ENCODE measurements at places on chromosomes 16 and 17.

DNA sequence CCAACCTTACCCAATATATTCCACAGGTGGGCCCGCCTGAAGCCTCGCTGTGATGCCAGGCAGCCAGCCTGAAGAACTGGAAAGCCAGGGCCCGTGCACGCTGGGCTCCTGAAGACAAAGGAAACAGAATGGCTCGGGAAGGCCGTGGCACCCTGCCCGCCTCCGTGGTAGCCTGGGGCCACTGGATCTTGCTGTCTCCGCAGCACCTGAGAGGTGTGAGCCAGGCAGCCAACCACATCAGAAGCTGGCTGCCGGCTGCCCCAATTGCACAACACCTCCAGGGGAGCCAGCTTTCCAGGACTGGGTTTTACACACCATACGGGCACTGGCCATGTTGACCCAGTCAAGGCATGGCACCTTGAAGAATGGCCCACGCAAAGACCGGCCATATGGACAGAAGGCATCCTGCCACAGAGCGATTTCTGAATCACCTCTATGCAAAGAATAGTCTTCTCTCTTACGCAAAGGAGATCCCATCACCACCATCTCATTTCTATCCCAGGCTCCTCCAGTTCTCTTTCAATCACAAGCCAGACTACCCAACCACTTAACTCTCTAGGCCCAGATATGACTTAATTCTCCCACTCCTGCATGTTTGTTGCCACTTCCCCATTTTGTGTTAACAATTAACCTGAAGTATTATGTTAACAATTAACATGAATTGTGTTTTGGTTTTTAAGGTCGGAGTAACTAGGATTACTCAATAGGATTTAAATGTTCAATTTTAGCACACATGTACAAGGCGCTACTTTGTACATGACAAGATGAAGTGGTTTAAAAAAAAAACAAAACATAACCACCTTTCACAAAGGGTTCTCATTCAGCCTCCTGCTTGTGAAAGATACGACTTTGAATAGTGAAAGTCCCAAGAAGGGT is 32.1 kb downstream of the ZFHX3 start:
- DNase-seq: no peak

DNA sequence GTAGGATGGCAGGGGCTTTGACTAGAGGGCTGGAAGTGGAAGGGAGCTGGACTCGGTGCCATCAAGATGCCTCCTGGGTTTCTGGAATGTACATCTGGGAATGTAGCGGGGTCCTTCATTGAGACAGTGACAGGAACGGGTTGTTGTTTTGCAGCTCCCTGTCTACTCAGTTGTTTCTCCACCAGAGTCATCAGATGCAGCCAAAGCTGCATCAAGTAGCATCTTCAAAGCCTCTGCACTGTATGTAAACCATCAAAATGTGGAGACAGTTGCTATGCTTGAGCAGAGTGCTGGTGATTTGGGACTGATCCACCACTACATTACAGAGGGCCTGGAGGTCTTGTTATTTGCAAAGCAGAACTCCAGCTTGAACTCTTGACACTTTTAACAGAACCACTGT is 25.1 kb upstream of the MEAK7 start:
- DNase-seq: no peak

- no peak for DNase-seq
Measured at GRCh38 chr16:54926166-54926838, 4.4 kb upstream of the IRX5 start.

GRCh38 chr17:60598001-60598736 is 1.8 kb upstream of the PPM1D start:
- no peak for DNase-seq

GRCh38 chr17:29383686-29384085 is 6.5 kb upstream of the TAOK1 start:
- no peak for DNase-seq

DNA sequence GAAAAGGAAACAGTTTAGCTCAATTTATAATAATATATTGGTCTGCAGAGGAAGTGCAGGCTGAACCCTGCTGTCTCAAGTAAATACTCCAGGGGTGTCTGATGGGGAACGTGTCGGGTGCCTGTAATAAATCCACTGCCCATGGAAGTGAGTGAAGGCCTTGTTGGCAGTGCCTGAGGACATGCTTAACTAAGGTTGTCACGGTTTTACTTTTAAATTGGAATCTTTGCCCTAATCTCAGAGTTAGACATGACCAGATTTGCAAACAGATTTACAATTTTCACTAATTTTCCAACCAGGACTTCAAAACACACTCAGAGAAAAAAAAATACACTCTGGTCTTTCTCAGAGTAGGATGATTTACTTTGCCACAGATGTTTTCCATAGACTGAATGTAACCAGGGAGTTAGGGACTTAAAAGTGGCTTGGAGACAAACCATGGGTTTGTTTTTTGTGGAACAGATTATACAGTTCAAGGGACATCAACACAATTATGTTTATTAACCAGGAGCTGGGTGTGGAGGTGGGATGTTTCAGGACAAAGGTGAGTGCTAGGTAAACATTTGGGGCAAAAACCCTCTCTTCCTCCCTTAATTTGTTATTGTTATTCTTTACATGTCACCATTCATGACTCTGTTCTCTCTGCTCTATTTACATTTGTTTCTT is 144.5 kb downstream of the FTO start:
- DNase-seq: no peak

DNA sequence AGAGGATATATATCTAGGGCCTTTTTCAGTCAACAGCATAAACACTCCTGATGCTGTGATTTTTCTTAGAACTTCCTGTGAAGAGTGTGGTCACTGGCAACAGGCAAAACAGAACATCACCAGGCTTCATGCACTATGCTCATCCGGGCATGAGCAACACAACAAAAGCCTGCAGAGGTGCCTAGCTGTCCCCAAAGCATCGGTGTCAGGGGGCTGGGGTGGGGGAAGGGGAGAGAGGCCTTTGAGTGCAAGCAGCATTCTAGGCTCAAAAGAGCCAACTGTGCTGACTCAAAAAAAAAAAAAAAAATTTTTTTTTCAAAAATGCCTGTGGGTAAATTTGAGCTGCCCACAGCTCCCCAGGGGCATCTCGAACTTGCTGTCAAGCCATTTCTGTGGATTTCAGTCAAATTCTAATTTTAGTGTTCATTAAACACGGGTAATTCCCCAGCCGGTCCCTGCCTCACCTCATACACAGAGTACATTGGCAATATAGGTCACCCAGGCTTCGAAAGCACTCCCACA is 194.6 kb upstream of the DYNLRB2 start:
- DNase-seq: no peak

DNA sequence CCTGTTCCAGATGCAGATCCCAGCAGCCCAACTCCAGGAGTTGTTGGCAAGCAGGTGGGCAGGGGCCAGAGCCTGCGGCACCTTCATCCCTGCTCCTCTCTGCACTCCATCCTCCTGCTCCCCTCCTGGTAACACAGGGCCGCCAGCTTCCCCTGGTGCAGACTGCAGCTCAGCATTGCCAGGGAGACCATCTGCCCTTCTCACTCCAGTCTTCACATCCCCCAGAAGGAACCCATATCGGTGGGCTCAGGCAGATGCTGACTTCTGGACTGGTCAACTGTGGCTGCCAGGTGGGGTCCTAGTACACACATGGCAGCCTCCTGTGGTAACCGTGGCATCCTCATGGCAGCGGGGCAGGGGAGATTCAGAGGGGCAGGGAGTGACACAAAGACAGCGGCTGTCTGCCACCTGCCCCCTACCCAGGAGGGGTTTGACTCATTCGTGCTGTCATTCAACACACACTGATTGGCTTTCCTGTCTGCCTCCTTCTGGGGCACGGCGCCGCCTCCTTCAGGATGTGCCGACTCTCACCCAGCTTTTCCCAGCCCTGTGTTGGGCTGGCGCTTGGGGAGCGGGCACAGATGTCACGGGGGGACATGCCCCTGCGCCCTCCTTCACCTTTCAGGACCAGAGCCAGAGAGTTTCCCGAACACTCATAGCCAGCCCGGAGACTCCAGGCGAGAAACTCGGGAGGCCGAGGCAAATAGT is 120.9 kb downstream of the CMIP start:
- DNase-seq: no peak

- DNase-seq: peak; percentile 29
Measured at GRCh38 chr16:48613061-48613957, 3.3 kb upstream of the N4BP1 start.

- no peak for DNase-seq
Measured at GRCh38 chr16:55039931-55040330, 109.3 kb downstream of the IRX5 start.

GRCh38 chr17:31869031-31869430 is 10.0 kb upstream of the COPRS start:
- DNase-seq: no peak

DNA sequence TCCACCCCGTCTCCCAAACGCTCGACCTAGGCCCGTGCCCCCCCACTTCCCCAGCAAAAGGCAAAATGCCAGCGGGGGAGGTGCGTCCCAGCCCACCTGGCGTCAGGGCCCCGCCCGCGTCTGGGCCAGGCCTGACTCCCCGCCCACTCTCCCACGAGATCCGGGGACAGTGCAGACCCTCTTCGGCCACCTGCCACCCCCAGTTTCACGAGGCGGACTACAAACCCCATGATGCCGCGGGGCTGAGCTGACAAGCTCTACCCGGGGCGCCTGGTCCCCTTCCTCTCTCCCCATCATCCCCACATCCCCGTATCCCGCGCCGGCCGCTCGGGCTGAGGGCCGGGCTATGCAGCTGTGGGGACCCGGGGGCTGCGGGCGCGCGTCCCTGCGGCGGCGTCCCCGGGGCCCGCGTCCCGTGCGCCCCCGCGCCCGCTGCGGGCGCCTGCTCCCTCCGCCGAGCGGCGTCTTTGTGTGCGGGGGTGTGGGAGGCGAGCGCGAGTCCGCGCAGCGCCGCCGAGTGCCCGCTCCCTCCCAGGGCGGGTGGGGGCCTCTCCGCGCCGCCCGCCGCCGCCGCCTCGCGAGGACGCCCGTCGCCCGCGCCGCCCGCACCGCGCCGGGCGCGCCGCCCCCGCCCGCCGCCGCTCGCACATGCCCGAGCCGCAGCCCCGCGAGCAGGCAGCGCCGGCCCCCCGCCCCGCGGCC is at the start of gene ANKRD13B:
ANKRD13B (plus strand) TSS at position 283 of the 702 bp plus-strand sequence. CDS start 490 bp downstream, outside the sequence.
- DNase-seq: no peak

- no peak for DNase-seq
Measured at GRCh38 chr16:27020031-27020430, 46.7 kb upstream of the C16orf82 start.

GRCh38 chr16:4752351-4753100 is 14.4 kb downstream of the ZNF500 start:
- DNase-seq: no peak

GRCh38 chr17:28718333-28719020 is 809 bp upstream of the RAB34 start:
- DNase-seq: no peak

DNA sequence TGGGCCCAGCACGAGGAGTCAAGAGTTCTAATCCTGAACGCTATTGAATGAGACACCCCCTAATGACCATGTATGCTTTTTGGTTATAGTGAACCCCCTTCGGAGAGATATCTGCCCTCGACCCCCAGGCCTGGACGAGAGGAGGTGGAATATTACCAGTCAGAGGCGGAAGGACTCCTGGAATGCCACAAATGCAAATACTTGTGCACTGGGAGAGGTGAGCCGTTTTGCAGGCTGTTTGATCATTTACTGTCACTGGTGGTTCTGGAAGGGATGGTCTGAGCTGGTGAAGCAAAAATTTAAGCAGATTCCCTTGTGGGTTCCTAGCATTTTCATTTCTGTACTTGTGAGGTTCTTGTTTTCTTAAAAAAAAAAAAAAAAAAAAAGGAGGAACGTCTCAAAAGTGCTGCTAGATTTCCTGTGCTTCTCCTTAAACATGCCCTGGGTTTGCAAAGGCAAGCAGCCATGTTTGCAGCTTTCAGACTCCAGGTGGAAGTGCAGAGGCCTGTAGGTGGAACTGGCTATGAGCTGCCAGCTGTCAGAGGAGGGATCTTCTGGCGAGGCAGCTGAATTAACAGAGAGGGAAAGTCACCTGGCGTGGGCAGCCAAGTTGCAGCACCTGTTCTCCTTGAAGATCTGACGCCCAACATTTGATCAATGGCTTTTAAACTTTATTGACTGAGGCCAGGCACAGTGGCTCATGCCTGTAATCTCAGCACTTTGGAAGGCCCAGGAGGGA is 3.5 kb downstream of the MARVELD3 start:
- DNase-seq: no peak

DNA sequence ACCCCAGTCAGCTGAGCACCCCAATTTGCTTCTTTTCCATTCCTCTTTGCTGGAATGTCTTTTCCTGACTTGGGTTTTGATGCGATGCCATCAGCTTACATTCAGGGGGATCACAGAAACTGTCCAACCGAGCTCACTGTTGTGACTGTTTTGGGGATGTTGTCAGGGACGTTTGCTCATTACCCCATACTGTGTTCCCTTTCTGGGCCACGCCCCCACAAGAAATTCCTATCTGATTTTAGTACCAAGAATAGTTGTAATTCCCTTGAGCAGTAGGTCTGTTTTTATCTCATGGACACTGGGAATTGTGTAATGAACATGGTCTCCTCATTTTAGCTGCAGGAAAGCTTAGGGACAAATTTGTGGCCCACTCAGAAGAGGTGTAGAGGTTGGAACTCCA is 2.6 kb upstream of the NTN1 start:
- no peak for DNase-seq

GRCh38 chr16:49620158-49620868 is 235.6 kb downstream of the ZNF423 start:
- DNase-seq: no peak

GRCh38 chr16:15434425-15435215 is at the start of gene BMERB1:
BMERB1 (plus strand) TSS chr16:15434588; CDS start chr16:15434654, 66 bp downstream.
- peak; percentile 25 for DNase-seq

DNA sequence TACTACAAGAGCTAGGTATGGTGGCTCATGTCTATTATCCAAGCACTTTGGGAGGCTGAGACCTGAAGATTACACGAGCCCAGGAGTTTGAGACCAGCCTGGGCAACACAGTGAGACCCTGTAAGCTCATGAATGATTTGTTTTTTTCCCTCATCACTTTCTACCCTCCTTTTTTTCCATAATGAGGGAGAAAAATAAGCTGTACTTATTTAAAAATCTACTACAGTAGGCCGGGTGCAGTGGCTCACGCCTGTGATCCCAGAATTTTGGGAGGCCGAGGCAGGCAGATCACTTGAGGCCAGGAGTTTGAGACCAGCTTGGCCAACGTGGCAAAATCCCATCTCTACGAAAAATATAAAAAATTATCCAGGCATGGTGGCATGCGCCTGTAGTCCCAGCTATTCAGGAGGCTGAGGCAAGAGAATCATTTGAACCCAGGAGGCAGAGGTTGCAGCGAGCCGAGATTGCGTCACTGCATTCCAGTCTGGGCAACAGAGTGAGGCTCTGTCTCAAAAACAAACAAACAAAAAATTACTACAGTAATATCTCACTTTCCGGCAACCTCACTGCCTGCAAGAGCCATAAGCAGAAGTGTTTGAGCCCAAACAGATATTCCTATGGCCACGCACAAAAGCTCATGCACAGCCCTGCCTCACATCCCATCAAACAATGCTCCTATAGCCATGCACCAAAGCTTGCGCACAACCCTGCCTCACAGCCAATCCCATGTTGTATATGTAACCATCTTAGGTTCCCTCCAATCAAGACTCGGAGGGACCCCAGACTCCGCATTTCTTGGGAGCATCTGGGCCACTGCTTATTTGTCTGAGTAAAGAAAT is 37.4 kb downstream of the TK2 start:
- DNase-seq: no peak

- no peak for DNase-seq
Measured at GRCh38 chr16:10965440-10966061, 21.2 kb downstream of the CLEC16A start.
